ENCODE measurements at places on chromosomes 3 and 15.
A peak's percentile ranks its signal among the peaks of the same experiment; 100 is the strongest.

- DNase-seq = peak; percentile 10
These were observed 48.7 kb upstream of the SKOR1 start for GRCh38 chr15:67776600-67776999.

DNA sequence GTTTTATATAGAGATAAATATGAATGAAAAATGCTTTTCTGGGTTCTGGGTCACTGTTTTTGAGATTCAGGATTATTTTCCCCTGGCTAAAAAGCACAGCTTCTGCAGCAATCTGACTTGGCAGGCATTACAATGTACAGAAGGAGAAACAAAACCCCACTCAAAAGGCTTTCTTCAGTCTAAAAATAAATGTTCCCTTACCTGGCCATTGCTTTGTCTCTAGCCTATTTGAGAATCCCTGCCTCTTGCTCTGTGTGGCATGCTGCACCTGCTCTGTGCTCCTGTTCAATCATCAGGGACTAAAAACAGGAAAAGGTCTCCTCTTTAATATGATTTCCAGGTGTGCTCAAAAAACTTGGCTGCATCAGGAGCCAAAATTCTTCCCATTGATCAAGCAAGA, 187.4 kb upstream of the STAC start:
- DNase-seq = no peak

DNA sequence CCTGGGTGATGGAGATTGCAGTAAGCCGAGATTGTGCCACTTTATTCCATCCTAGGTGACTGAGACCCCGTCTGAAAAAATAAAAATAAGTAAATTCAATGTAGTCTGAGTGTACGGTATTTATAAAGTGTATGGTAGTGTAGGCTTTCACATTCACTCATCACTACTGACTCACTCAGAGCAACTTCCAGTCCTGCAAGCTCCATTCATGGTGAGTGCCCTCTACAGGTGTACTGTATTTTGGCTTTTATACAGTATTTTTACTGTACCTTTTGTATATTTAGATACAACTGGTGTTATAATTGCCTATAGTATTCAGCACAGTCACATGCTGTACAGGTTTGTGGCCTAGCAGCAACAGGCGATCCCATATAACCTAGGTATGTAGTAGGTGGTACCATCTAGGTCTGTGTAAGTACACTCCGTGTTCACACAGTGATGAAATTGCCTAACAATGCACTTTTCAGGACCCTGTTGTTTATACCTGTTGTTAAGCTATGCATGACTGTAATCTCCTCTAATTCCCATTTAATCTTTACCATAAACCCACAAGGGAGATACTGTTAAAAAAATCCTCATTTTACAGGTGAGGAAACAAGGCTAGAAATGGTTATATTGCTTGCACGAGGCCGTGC, 19.3 kb downstream of the CACNA1D start:
- no peak for DNase-seq

DNA sequence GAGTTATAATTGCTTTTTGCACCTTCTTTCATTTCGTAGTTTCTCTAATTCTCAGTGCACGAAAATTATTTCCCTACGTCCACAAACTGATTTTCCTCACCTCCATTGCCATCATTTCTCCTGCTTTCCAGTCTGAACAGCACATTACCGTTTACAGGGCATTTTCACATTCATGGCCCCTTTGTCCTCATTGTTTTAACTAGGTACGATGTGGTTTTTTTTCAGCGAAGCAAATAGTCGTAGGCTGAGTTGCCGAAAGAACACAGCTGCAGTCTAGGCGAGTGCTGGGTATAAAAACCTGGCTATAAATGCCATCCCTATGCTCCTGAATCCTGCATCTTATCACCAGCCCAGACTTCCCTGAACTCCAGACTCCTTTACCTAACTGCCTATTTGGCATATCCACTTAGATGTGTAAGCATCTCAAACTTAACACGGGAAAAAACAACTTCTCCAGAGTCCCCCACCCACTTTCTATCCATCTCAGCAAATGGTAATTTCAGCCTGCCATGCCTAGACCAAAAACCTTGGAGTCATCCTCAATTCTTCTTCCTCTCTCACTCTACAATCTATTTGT, 691 bp upstream of the FSIP1 start:
- DNase-seq = no peak

- no peak for DNase-seq
These were observed 226.1 kb downstream of the PCCB start for GRCh38 chr3:136476280-136476679.

- DNase-seq = no peak
These were observed 51.2 kb downstream of the HACD2 start for GRCh38 chr3:123533554-123534159.

DNA sequence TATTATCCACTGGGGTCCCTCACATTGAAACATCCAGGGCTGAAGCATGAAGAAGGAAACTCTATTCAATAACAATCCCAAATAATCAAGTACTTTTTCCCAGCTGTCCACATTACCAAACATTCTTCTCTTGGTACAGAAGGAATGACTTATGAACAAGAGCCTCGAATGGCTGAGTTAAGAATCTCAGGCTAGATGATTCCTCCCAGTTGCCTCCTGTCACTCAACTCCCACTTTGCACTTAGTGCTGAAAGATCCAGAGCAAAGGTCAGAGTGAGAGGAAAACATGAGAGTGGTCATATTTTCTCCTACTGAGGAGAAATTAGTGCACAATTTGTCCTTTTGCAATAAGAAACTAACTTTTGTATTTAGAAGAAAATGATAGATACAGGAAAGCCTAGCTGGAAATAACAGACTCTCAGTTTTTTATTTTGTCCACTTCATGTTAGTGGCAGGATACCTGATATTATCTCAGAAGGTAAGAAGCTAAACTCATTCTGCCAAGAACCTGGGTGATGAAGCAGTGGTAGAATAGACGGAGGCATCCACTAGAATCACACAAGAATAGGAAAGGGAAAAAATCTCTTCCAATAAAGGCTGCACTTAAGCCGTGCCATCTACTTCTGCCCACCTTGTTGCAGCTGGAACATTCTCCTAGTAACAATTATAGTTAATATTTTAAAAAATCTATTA, 46.2 kb downstream of the GADL1 start:
- no peak for DNase-seq

- DNase-seq = no peak
These were observed 460.6 kb upstream of the NR2F2 start for GRCh38 chr15:95869920-95870319.

DNA sequence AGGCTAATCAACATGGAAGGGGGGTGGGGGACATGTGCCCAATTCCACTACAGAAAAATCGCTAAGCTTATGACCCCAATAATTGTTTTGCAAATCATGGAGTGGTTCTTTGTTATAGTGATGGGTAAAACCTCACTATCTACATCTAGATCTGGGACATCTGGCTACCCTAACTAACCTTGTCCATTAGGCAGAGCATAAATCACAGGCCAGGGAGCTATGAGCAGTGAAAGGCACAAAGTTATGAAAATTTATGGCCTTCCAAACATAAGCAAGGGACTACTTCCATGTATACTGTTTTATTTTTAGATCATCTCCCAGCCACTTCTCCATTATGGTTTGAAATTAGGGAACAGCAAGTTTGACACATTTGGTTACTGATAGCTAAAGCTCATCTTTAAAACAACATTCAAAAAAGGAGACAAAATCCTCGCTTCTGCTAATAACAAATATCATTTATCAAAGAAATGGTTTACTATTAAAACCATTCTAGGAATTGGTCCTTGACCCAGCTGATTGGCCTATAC, 78.3 kb downstream of the RSL24D1 start:
- DNase-seq = no peak

DNA sequence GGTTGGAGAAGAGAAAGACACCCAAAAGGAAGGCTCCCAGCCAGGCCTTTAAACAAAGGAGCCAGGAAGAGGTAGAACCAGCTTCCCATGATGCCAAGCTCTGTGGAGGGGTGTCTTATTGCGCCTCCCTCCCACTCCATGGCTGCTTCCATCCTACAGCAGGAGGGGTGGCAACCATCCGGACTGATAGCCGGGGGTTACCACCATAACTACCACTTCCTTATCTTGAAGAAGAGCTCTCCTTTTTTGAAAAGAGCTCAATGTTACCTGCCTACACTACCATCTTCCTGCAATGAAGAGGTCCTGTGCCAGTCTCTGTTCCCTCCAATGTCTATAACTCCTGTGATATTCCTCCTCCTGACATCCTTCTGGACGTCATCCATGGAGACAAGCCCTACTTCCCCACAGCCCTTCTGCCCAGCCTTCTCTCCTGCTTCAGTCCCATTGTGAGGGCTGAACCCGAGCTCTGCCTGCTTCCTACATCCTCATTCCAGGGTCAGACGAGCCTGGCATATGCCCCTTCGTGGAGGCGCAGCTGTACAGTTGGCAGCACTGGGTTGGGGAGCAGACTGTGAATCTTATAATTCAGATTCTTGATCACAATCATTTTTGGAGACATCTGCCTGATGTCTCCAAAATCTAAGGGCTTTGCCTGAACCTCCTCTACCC, 8.5 kb downstream of the CCDC9B start:
- no peak for DNase-seq

- DNase-seq = no peak
These were observed 299.9 kb downstream of the UACA start for GRCh38 chr15:70463453-70463834.

DNA sequence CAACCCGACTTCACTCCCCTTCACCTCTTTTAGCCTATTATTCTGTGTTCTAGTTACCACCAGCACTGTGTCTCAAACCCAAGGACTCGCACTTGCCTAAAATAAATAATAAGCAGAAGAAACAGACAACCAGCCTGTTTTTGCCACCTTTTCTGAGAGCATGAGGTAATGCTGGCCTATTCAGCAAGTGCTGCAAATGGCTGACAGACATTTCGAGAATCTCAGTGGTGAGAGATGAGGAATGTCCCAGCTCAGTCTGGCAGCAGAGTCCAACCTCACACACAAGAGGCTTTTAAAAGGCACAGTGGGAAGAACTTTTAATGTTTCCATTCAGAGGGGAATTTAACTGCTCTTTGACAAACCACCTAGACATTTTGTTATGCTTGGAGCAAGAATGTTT, 143.3 kb upstream of the GMNC start:
- no peak for DNase-seq

DNA sequence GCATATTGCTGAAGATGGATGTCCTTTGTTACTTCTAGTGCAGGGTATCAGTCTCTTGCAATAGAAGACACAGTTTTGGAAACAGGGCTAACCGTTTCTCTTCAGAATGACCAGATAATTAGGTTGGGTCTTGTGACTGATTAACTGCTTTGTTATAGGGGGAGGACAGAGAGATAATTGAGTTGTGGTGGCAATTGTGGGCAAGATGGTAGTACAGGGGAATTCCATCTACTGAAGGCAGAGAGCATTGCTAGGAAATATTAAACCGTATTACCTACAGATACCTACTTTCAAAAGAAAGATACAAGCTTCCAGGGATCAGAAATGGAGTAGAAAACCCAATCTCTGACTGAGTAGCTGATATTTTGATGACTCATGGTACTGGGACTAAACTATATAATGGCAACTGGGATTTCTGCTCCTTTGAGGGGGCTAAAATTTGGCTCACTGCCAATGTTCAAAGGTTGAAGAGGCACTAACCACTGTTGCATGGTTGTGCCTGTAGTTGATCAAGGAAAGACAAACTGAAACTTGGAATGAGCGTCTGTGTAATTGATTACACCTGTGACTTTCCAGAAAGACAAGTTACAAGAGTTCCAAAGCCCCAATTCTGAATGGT, 4.2 kb downstream of the PRR23B start:
- no peak for DNase-seq

GRCh38 chr15:41215708-41216107, 14.8 kb downstream of the EXD1 start:
- DNase-seq = peak; percentile 9

DNA sequence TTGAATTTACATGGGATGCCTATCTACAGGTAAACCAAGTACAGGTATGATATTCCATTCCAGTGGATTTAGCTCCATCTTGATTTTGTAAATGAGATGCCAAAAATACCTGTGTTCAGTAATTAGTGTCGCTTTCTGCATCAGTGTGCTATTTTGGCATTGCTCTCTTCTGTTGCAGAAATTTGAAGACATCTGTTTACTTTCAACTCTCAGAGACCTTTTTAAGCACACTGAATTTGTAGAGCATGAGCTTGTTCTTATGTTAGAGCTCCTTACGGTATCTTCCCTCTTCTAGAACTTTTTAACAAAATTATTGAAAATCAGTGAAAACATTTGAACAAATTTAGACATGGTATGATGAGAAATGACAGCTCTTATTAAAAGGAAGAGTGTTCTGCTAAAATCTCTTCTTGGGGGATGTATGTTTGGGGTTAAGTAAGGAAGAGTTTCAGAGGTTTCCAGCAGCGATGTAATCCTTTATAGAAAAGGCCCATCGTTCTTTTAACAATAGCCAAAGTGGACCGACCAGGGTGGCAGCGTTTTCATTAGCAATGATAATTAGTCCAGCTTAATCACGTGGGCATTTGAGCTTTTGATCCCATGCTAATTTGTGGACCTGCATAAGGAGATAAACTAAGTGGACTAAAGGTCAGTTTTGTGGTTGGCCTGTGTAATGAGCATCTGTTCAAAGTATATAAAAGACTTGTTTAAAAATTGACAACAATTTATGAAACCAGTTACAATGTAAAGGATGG, 385.4 kb downstream of the PTPRG start:
- DNase-seq = no peak

DNA sequence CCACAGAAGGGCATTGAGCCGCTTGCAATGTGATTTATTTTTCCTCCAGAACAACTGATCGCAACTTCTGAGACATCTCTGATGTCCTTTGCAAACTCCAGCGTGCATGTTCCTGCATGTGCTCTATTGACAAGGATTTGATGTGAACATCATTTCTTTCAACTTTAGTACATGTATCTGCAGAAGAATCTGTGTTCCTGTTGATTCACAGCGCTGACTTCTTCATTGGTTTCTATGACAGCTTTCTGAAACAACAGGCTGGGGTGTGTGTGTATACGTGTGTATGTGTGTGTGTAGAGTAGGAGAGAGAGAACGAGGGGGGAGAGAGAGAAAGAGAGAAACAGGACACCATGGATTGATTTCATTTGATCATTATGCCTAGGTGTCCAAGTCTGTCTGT, 56.7 kb upstream of the CMTM8 start:
- no peak for DNase-seq

DNA sequence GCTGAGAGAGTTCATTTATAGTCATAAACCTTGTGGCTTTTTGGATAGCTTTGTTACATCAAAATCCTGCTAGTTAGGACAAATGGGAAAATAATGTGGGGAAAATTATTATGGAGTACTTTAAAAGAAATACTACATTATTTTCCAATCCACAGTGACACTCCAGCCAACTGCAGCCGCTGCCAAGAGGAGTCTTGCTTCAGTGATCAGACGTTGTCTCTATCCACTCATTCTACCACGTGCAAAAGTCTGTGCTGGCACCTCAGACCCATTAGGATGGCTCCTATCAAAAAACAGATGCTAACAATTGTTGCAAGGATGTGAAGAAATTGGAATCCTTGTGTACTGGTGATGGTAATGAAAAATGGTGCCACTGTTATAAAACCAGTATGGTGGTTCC, 128.6 kb upstream of the IQSEC1 start:
- no peak for DNase-seq

- no peak for DNase-seq
These were observed 57.2 kb downstream of the SH3GL3 start for GRCh38 chr15:83504365-83504764.

GRCh38 chr15:48500595-48500994, 144.9 kb downstream of the FBN1 start:
- DNase-seq = peak; percentile 87

GRCh38 chr3:177529716-177530335, 332.5 kb upstream of the TBL1XR1 start:
- DNase-seq = peak; percentile 64

Data from AG10803 (cell line).